Chondrocyte (in vitro differentiated cells): ENCODE measurements at places on chromosomes 1 and 21. TPM values are rescaled to one million over a fixed set of nuclear protein-coding genes. Genes with fewer than 3 reads are reported as not detected.

The C1QTNF12 gene
- 1.3 to 2.1 TPM (median 1.7 TPM) in 3 replicates for total RNA-seq

The TAS1R1 gene
- not detected in 3 replicates for total RNA-seq

The CRYAA gene
- total RNA-seq: not detected in 3 replicates

The OR2T2 gene
- total RNA-seq: not detected in 3 replicates

The ST6GALNAC5 gene
- total RNA-seq: 6.2 to 7.9 TPM (median 7.3 TPM) in 3 replicates
